ENCODE measurements at places on chromosomes 6 and 20. TPM values are rescaled to one million over a fixed set of nuclear protein-coding genes. Genes with fewer than 3 reads are reported as not detected.

Gene C6orf15
- 0.08 TPM for polyA plus RNA-seq

Gene ZBTB46
- 0.12 TPM for polyA plus RNA-seq

Gene GABRR1
- not detected for polyA plus RNA-seq

Gene TRIM15
- polyA plus RNA-seq: not detected

Gene SEL1L2
- not detected for polyA plus RNA-seq

Gene SLC17A1
- not detected for polyA plus RNA-seq

Gene NRSN2
- 10.4 TPM for polyA plus RNA-seq

Gene C6orf163
- polyA plus RNA-seq: 0.19 TPM

Gene ZNF512B
- polyA plus RNA-seq: 3.8 TPM

Gene C6orf118
- not detected for polyA plus RNA-seq

Gene PRL
- not detected for polyA plus RNA-seq

Gene SSR1
- 188 TPM for polyA plus RNA-seq

Gene SPAG4
- polyA plus RNA-seq: 0.93 TPM

Gene NMBR
- not detected for polyA plus RNA-seq

Gene NKX2-2
- polyA plus RNA-seq: not detected

Gene CD93
- polyA plus RNA-seq: 0.01 TPM

Gene RAB5IF
- 134 TPM for polyA plus RNA-seq

Gene TMEM74B
- polyA plus RNA-seq: 3.4 TPM

Gene CD24
- 372 TPM for polyA plus RNA-seq

Gene WFDC5
- polyA plus RNA-seq: 2.4 TPM

Gene PSMB9
- 29.0 TPM for polyA plus RNA-seq

DNA sequence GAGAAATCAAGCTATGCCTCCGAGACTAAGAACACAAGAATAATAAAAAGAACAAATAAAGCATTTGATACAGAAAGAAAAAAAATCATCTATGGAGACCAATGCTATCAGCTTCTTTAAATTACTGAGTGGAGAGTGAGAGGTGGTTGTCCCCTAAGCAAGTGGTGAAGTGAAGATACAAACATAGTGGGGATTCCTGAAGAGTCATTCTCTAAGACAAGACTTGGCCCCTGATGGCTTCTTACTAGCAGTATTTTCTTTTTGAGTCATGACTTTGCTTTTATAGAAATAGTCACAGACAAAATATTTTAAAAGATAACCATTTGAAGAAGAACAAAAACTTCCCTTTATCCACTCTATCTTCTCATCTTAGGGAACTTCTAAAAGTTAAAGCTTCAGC is 261.4 kb upstream of the PRDM1 start:
- no peak for DNase-seq

GRCh38 chr6:163148451-163149278 is 265.9 kb upstream of the QKI start:
- no peak for DNase-seq

- no peak for DNase-seq
Measured at GRCh38 chr20:38730167-38730988, 6.1 kb downstream of the SLC32A1 start.

DNA sequence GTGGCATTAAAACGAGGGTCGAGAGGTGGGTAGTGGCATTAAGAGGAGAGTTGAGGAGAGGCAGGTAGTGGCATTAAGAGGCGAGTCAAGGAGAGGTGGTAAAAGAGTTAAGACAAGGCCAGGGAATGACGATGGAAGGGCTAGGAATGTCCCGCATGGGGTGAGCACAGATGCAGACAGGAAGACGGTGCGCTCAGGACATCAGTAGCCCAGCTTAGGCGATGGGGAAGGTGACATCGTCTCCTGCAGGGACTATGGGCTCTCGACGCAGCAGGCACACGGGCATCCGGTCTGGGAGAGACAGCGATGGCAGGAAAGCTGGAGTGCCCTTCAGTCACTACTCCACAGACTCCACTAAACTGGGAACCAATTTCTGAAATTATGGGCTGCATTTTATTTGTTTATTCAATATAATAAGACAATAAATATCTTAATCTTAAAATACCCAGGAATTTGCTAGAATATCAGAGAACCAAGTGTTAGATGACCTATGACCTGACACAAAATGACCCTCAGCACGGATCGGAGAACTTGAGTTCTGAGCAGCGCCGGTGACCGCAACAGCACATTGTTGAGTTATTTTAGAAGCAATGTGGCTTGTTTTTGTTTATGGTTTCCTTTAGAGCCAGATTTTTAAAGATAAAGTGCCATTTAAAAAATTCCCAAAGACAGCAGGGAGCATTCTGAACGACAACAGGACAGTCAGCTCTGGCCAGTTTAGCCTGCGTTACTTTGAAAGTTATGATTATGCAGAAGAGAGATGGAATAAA is 177.7 kb downstream of the SMOC2 start:
- no peak for DNase-seq

- no peak for DNase-seq
Measured at GRCh38 chr6:4504700-4505099, 271.5 kb upstream of the CDYL start.

- DNase-seq: no peak
Measured at GRCh38 chr6:35730745-35731413, 6.0 kb upstream of the ARMC12 start.

GRCh38 chr6:5484692-5485091 is 223.4 kb downstream of the FARS2 start:
- no peak for DNase-seq

GRCh38 chr6:119179842-119180241 is 101.4 kb upstream of the FAM184A start:
- DNase-seq: no peak

DNA sequence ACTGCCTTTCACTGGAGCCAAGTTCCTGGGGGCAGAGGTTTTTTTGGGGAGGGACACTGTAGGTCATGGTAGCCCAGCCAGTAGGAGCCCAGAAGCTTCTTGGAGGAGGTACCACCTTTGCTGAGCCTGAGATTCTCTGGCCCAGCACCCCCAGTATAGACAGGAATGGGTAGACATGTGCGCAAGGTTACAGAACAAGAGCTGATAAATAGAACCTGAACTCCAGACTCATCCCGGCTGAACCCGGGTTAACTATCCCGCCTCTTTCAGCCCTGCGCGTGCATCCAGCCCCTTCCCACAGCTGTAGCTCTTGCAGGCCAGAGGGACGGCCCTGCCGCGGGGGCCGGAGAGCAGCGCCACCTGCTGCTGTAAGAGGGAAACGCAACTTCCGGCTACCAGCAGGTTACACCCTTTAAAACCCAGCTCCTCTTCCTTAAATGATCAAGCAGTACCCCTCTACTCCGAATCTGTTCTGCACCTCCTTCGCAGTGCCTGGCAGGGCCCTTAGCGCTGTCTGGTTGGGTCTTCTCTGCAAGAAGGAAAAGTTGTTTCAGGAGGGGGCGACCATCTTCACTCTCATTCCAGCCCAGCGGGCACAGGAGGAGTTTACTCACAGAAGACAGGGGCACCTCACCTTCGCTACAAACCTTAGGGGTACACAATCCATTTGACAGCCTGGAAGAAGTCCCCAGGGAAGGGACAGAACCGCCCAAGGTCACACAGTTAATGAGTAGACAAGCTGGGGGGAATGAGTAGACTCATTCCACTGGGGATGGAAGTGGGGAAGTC is 7.5 kb downstream of the SRXN1 start:
- DNase-seq: no peak

GRCh38 chr6:156781861-156782631 is 4.9 kb downstream of the ARID1B start:
- DNase-seq: no peak

- DNase-seq: peak; percentile 59
Measured at GRCh38 chr6:31399589-31400466, 3.6 kb upstream of the MICA start.

- no peak for DNase-seq
Measured at GRCh38 chr6:68741501-68742386, 106.7 kb downstream of the ADGRB3 start.

- no peak for DNase-seq
Measured at GRCh38 chr20:25247000-25247517, 826 bp upstream of the PYGB start.

DNA sequence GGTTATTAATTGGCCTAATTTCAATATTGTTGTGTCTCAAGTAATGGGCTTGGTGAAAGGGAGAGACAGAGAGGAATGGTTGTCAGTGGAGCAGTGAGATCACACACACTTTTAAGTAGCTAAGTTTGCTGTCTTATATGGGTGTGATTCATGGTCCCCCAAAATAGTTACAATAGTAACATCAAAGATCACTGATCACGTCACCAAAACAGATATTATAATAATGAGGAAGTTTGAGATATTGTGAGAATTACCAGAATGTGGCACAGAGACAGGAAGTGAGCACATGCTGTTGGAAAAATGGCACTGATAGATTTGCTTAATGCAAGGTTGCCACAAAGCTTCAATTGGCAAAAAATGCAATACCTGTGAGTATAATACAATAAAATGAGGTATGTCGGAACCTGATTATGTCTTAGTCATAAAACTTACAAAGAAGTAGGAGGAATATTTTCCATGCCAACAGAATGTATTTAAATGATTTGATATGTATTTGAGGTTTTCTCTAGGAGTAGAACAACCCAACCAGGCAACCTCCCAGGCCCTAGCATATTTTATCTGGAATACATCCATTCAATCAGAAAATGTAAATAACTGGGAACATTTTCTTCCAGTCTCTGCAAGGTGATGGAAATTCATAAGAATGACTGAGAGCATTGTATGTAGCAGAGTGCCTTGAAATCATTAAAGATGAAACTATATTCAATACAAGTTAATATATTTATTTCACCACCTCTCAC is 167.8 kb downstream of the CARMIL1 start:
- DNase-seq: no peak

DNA sequence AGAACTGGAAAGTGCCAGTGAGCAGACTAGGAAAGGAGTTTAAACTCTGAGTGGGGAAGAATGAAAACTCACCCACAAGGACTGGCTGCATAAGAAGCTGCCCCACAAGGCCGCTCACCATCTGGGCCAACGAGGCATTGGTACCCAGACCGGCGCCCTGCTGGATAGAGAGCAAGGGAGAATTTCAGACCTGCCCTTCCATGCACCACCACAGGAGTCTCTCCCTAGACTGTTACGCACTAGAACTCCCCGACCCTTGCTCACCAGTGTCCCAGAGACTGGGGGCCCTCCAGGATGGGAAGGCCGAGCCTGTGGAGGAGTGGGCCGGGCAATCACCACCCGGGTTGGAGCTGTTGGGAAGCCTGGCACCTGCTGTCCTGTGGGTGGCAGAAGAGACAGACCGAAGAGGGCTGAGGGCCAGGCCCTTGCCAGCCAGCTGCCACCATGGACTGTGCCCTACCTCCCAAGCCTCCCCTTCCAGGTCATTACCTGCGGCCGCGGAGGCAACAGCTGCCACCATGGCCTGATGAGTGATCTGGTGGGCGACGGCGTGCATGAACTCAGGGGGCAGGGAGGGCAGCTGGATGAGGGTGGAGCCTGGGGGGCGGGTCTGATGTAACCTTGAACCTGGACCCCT is 8.5 kb downstream of the BAG6 start:
- no peak for DNase-seq

DNA sequence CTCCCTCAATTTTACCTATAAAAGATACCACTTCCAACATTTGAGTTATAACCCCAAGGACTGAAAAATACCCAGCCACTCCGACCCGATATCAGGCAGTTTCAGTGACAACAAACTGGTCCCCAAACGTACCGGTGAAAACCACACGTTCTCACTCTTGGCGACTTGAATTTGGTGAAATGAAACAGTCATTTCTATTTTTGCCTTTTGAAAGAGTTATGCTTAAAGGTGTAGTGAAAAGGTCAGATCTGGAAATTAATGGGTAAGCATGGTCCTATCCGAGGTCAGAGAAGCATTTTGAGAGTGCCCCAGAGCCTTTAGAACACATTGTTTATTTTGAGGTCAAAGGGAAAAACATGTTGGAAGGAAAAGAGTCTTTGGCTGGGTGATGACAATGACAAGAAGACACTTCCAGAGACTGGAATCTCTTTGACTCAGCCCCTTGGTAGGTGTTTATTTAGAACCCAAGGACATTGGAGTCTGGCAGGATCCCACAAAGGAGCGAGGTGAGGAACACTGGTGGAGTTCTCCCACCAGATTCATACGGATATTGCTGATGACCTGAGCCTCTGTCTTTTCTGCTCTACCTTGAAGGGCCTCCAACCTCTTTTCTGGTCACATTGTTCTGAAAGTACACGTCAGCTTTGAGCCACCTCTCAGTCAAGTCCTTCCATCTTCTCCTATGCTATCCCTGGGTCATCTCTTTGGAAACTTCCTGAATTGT is 235.0 kb downstream of the GMPR start:
- DNase-seq: no peak

GRCh38 chr20:24962510-24962909 is 13.4 kb downstream of the CST7 start:
- no peak for DNase-seq

GRCh38 chr20:35465976-35466375 is 10.6 kb downstream of the CEP250 start:
- DNase-seq: no peak

- DNase-seq: no peak
Measured at GRCh38 chr6:42829561-42830092, 47.8 kb downstream of the BICRAL start.

- no peak for DNase-seq
Measured at GRCh38 chr6:16092140-16092539, 36.7 kb upstream of the MYLIP start.

- no peak for DNase-seq
Measured at GRCh38 chr6:152087701-152088100, 280.2 kb downstream of the ESR1 start.

DNA sequence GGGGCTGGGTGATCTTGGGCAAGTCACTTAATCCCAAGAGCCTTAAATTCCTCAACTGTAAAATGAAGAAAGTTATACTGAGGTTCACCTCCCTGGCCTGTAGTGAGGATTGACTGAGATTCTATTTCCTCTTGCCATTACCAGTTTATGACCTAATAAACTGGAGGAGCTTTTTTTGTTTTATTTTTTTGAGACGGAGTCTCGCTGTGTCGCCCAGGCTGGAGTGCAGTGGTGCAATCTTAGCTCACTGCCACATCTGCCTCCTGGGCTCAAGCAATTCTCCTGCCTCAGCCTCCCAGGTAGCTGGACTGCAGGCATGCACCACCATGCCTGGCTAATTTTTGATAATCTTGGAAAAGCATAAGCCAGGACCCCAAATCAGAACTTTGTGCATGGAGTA is 161.4 kb upstream of the SNX9 start:
- DNase-seq: no peak

DNA sequence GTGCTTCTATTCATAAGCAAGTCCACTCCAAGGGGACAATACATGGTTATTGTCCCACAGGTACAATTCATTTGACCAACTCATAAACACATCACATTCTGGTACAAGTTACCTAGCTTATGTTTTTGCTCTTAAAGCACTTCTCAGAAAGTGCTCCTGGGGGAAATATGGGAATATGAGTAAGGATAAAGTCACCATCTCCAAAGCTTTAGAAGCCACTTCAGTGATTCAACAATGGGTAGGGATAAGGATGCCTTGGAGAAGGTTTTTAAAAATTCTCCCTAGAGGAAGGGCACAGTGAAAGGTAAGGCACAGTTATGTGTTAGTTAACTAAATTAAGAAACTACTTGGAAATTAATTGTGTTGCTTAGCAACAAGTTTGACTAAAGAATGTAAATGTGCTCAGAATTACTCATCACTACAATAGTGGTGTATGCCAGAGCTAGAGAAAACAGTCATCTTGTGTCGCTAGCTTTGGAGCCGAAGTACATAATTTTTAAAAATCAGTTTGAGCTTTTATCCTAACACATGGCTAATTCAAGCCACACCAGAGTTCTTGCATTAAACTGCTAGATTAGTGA is 39.5 kb upstream of the LAMP5 start:
- DNase-seq: no peak

- DNase-seq: no peak
Measured at GRCh38 chr20:13863244-13863643, 78.4 kb downstream of the NDUFAF5 start.
